ENCODE measurements at places on chromosomes 6 and 20. TPM values are rescaled to one million over a fixed set of nuclear protein-coding genes. Genes with fewer than 3 reads are reported as not detected.

TSPO2 gene
- total RNA-seq, result not detected

WFDC10A gene
- not detected for total RNA-seq

PLN gene
- total RNA-seq, result not detected

HRH3 gene
- total RNA-seq, result not detected

TNFRSF6B gene
- total RNA-seq, result 191 TPM

RANBP9 gene
- total RNA-seq, result 57.0 TPM

APOBEC2 gene
- not detected for total RNA-seq

PACRG gene
- total RNA-seq, result not detected

ELOVL2 gene
- total RNA-seq, result 0.05 TPM

SLC44A4 gene
- 26.6 TPM for total RNA-seq

CCN6 gene
- total RNA-seq, result 5.4 TPM

TSPYL4 gene
- 3.3 TPM for total RNA-seq

ERVFRD-1 gene
- total RNA-seq, result not detected

RFX6 gene
- total RNA-seq, result not detected

NHLRC1 gene
- 3.3 TPM for total RNA-seq

BANF2 gene
- not detected for total RNA-seq

Measured in renal cortical epithelial cell (primary cell).